ENCODE measurements at places on chromosomes 12 and 14. TPM values are rescaled to one million over a fixed set of nuclear protein-coding genes. Genes with fewer than 3 reads are reported as not detected.

Gene RAD51B
- 19.6 TPM for total RNA-seq

Gene SART3
- total RNA-seq, result 48.8 TPM

Gene PMCH
- total RNA-seq, result not detected

Gene HSP90AA1
- total RNA-seq, result 240 TPM

Gene MYF5
- not detected for total RNA-seq

Gene C1S
- total RNA-seq, result 99.6 TPM

Gene FOXA1
- 14.4 TPM for total RNA-seq

Gene MYL2
- total RNA-seq, result not detected

Gene MORN3
- 1.6 TPM for total RNA-seq

Gene SERPINA10
- not detected for total RNA-seq

Gene CLEC4A
- total RNA-seq, result 1.4 TPM

Gene GPATCH2L
- total RNA-seq, result 27.6 TPM

GRCh38 chr12:93825931-93826555 is 148.9 kb downstream of the CRADD start:
- H3K4me1 ChIP-seq, result peaks cover 46% of the 10 kb centered on the region
- DNase-seq, result no peak
- no peak overlapping the region for H3K4me3 ChIP-seq

- H3K27me3 ChIP-seq, result no peaks in the 10 kb centered on the region
- DNase-seq, result peak; percentile 80
- H3K4me1 ChIP-seq, result no peaks in the 10 kb centered on the region
- H3K4me3 ChIP-seq, result no peak overlapping the region
Measured at GRCh38 chr12:109927622-109928021, 27.5 kb downstream of the TCHP start.

- no peak overlapping the region for H3K27ac ChIP-seq
- peaks cover 16% of the 10 kb centered on the region for H3K4me1 ChIP-seq
- no peak for DNase-seq
- H3K4me3 ChIP-seq, result no peak overlapping the region
Measured at GRCh38 chr14:74514471-74514941, 20.9 kb downstream of the ISCA2 start.

GRCh38 chr12:88052686-88053085 is 23.5 kb upstream of the C12orf50 start:
- H3K36me3 ChIP-seq, result peaks cover 44% of the 10 kb centered on the region
- no peaks in the 10 kb centered on the region for H3K27me3 ChIP-seq
- H3K4me3 ChIP-seq, result no peak overlapping the region
- no peak for DNase-seq
- H3K27ac ChIP-seq, result no peak overlapping the region
- H3K4me1 ChIP-seq, result no peaks in the 10 kb centered on the region

- H3K27me3 ChIP-seq, result no peaks in the 10 kb centered on the region
- no peaks in the 10 kb centered on the region for H3K4me1 ChIP-seq
- H3K36me3 ChIP-seq, result peaks cover 6% of the 10 kb centered on the region
- DNase-seq, result no peak
- no peak overlapping the region for H3K27ac ChIP-seq
Measured at GRCh38 chr14:54794796-54795195, 107.8 kb downstream of the GCH1 start.

DNA sequence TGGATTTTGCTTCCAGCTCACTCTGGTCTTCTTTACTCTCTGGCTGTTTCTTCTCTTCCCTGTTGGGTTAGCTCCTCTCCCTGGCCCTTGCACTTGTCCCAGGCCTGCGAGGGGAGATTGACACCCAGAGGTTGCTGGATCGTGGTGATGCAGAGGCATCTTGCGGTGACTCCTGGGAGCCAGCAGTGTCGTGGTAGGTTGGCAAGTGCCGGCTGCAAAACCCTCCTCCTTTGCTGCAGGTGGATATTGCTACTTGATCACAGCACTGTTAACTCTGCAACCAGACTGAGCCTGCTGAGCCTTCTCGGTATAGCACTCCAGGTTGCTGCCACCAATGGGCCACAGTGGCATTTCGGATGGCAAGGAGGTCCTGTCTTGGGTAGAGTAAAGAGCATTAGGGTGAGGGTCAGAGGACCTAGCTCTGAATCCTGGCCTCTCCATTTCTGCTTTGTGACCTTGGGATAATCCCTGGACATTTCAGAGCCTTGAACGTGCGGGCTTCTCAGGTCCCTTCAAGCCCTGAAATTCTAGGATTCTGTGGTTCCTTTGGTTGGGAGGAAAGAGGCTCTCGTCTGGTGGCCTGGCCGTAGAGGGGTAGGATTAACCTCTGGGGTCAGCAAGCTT is 87.4 kb downstream of the TSPAN9 start:
- no peak overlapping the region for H3K4me3 ChIP-seq
- H3K27ac ChIP-seq, result no peak overlapping the region

DNA sequence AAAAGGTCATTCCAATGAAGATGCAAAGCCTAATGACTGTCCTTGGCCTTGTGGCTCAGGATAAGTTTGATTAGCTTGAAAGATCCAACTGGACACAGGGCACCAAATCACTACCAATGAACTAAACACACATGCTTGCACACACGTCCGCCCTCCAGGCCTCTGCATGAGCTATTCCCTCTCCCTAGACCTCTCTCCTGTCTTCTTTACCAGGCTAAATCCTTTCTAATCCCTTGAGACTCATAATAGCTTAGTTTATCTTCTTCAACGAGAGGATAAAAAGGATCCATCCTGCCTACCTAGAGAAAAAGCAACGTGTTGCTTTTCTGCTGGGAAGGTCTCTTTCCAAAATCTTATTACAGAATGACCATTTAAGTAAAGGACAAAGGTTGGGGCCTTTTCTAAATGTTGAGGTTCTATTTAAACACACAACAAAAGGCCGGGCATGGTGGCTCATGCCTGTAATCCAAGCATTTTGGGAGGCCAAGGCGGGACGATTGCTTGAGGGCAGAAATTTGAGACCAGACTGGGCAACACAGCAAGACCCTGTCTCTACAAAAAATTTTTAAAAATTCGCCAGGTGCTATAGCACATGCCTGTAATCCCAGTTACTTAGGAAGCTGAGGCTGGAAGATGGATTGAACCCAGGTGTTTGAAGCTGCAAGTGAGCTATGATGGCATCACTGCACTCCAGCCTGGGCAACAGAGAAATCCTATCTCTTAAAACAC is 22.4 kb downstream of the PXN start:
- no peak for DNase-seq
- peaks cover 83% of the 10 kb centered on the region for H3K4me1 ChIP-seq

GRCh38 chr12:110704750-110705149 is 15.8 kb upstream of the HVCN1 start:
- no peaks in the 10 kb centered on the region for H3K4me1 ChIP-seq
- H3K36me3 ChIP-seq, result no peaks in the 10 kb centered on the region
- no peaks in the 10 kb centered on the region for H3K27me3 ChIP-seq
- no peak for DNase-seq
- H3K27ac ChIP-seq, result no peak overlapping the region

DNA sequence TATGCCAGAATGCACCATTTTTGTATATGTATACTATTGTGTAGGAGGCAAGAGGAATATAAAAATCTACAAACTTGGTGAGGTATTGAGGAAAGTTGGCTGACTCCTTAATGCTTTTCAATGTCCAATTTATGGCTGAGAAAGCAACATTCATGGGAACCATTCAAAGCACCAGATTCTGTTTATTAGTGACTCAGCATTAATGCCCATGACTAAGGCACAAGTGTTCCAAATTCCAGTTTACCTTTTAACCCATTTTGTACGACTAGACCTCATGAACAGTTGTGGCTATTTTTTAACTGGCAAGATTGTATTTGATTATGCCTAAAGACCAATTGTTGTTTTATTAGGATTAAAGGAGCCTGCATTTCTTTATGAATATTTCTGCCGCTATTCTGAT is 375.4 kb upstream of the ATP2B1 start:
- H3K27me3 ChIP-seq, result no peaks in the 10 kb centered on the region
- no peak for DNase-seq
- no peak overlapping the region for H3K27ac ChIP-seq
- H3K4me3 ChIP-seq, result no peak overlapping the region
- no peaks in the 10 kb centered on the region for H3K36me3 ChIP-seq

- no peaks in the 10 kb centered on the region for H3K4me1 ChIP-seq
- no peak overlapping the region for H3K27ac ChIP-seq
- no peak overlapping the region for H3K4me3 ChIP-seq
Measured at GRCh38 chr12:80702889-80703805, 4.3 kb upstream of the MYF6 start.

- H3K27me3 ChIP-seq, result no peaks in the 10 kb centered on the region
- H3K36me3 ChIP-seq, result no peaks in the 10 kb centered on the region
- H3K4me1 ChIP-seq, result peaks cover 17% of the 10 kb centered on the region
- peak; percentile 51 for DNase-seq
- peak overlapping the region; percentile 57 for H3K4me3 ChIP-seq
- H3K27ac ChIP-seq, result no peak overlapping the region
Measured at GRCh38 chr14:24052656-24053547, 1.1 kb downstream of the CARMIL3 start.

- no peak for DNase-seq
- no peaks in the 10 kb centered on the region for H3K36me3 ChIP-seq
- H3K4me1 ChIP-seq, result no peaks in the 10 kb centered on the region
- no peak overlapping the region for H3K27ac ChIP-seq
- no peak overlapping the region for H3K4me3 ChIP-seq
- H3K27me3 ChIP-seq, result no peaks in the 10 kb centered on the region
Measured at GRCh38 chr12:106896603-106897002, 59.1 kb upstream of the TMEM263 start.

GRCh38 chr14:92698393-92698792 is 50.0 kb downstream of the LGMN start:
- no peaks in the 10 kb centered on the region for H3K4me1 ChIP-seq
- H3K27me3 ChIP-seq, result no peaks in the 10 kb centered on the region
- no peak overlapping the region for H3K4me3 ChIP-seq
- H3K27ac ChIP-seq, result no peak overlapping the region

DNA sequence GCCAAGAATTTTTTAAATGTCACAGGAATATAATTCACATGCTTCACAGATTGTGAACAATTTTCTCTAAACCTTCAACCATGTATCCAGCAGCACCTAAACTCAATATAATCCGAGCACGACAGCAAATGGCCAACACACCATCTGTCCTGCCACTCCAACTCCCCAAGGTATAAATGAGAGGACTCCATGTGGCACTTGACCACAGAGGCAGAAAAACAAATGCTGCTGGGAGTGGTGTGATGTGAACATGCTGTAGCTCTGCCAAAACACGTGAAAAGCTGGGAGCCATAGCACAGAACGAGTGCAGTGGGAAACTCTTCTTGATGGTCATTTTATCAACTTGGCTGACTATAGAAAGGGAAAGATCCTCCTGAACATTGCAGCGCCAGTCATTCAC is 70.9 kb downstream of the LLPH start:
- H3K27me3 ChIP-seq, result peaks cover 6% of the 10 kb centered on the region
- no peak for DNase-seq
- H3K4me1 ChIP-seq, result no peaks in the 10 kb centered on the region
- H3K4me3 ChIP-seq, result no peak overlapping the region
- H3K27ac ChIP-seq, result no peak overlapping the region
- H3K36me3 ChIP-seq, result no peaks in the 10 kb centered on the region

DNA sequence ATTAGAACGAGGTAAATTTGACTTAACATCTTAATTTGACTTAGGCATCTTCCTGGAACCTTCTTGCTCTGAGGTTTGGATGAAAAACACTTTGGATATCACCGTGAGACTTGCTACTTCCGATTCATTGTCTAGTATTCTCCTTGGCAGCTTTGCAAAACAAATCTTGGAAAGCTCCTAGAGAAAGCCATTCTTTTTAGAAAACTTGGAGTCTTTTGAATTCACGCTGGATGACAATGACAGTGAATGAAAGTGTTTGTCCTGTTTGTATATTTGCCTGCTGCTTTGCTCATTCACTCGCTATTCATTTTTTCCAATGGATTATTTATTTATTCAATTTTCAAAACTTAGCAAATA is 222.1 kb upstream of the HMGA2 start:
- H3K27me3 ChIP-seq, result peaks cover 17% of the 10 kb centered on the region
- H3K4me1 ChIP-seq, result peaks cover 21% of the 10 kb centered on the region
- DNase-seq, result no peak
- H3K36me3 ChIP-seq, result no peaks in the 10 kb centered on the region
- H3K27ac ChIP-seq, result no peak overlapping the region
- no peak overlapping the region for H3K4me3 ChIP-seq

GRCh38 chr12:4388662-4389061 is 9.2 kb upstream of the FGF23 start:
- H3K4me1 ChIP-seq, result no peaks in the 10 kb centered on the region
- no peak overlapping the region for H3K27ac ChIP-seq
- no peak overlapping the region for H3K4me3 ChIP-seq
- H3K27me3 ChIP-seq, result peaks cover 17% of the 10 kb centered on the region

DNA sequence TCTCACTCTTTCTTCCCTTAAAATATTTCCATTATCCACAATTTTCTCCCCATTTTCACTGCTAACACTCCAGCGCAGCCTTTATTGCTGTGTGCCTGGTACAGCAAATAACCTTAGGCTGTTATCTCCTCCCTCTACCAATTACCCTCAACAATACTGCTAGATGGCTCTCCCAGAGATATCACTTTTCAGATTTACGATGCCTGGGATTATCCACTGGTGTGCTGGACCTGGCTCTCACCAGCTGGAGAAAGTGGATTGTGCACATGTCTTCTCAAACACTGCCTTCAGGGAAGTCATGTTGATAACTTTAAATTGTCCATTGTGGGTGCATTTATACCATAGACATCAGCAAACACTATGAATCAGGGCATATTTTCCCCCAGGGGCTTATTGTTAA is 101.9 kb upstream of the ADAMTS20 start:
- H3K36me3 ChIP-seq, result no peaks in the 10 kb centered on the region
- no peak overlapping the region for H3K4me3 ChIP-seq
- H3K27me3 ChIP-seq, result no peaks in the 10 kb centered on the region
- H3K27ac ChIP-seq, result no peak overlapping the region

GRCh38 chr12:124648710-124649384 is 81.4 kb upstream of the NCOR2 start:
- no peak for DNase-seq
- H3K27ac ChIP-seq, result no peak overlapping the region
- no peaks in the 10 kb centered on the region for H3K27me3 ChIP-seq
- H3K36me3 ChIP-seq, result no peaks in the 10 kb centered on the region

GRCh38 chr14:54659365-54659764 is 92.4 kb downstream of the SAMD4A start:
- no peaks in the 10 kb centered on the region for H3K27me3 ChIP-seq
- H3K27ac ChIP-seq, result no peak overlapping the region
- DNase-seq, result no peak

- no peaks in the 10 kb centered on the region for H3K36me3 ChIP-seq
- no peak overlapping the region for H3K27ac ChIP-seq
- H3K4me3 ChIP-seq, result no peak overlapping the region
- no peaks in the 10 kb centered on the region for H3K27me3 ChIP-seq
- no peaks in the 10 kb centered on the region for H3K4me1 ChIP-seq
Measured at GRCh38 chr12:65263777-65264176, 14.7 kb upstream of the MSRB3 start.

All from suprapubic skin (tissue), 4 donors.